ENCODE measurements at places on chromosomes 5 and 9.

- no peak for DNase-seq
These were observed 1.4 kb downstream of the ITGA2 start for GRCh38 chr5:52990528-52990925.

GRCh38 chr5:64914396-64914795 lies 145.7 kb downstream of the CWC27 start:
- no peak for DNase-seq

- DNase-seq: no peak
These were observed 18.6 kb downstream of the TMEM252 start for GRCh38 chr9:68522131-68522530.

DNA sequence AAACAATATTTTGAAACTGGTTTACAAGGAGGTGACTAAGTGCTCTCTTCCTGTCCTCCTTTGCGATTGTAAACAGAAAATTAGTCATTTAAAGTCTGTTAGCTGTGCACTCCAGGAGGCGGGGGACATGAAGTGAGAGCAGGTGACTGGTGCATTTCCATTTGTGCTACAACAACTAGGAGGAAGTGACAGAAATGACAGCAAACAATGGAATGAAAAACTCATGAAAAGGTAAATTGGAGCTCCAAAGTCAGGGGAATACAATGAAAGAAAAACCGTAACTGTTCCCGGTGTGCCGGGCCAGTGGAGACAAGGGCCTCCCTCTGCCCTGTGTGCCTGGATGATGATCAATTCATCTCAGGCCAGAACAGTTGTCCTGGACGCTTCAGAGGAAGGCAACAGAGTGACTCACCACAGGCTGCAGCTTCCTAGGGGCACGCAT lies 439.9 kb downstream of the GADD45G start:
- no peak for DNase-seq
